ENCODE measurements at places on chromosomes 7 and 10.

GRCh38 chr10:34710391-34710751, 104.7 kb downstream of the PARD3 start:
- DNase-seq = no peak

GRCh38 chr7:2282185-2282751, 32.0 kb downstream of the SNX8 start:
- DNase-seq = no peak

- no peak for DNase-seq
Observed at GRCh38 chr7:99308461-99309074, 17.1 kb upstream of the ARPC1A start.

DNA sequence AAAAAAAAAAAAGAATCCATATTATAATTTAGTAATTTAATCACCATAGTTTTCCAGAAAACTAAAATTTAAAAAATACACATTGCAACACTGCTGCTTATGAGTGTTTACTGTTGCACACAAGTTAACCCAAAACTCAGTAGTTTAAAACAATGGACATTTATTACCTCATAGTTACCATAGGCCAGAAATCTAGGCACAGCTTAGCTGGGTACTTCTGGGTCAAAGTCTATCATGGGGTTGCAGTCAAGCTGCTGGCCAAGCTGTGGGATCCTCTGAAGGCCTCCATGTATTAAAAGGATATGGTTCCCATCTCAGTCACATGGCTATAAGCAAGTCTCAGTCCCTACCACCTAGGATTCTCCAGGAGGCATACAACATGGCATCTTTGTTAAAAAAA, 83.6 kb downstream of the ZFAND4 start:
- no peak for DNase-seq

GRCh38 chr10:96493871-96494525, 19.7 kb downstream of the TLL2 start:
- no peak for DNase-seq

GRCh38 chr7:48551652-48552051, 372.7 kb upstream of the CDC14C start:
- no peak for DNase-seq

DNA sequence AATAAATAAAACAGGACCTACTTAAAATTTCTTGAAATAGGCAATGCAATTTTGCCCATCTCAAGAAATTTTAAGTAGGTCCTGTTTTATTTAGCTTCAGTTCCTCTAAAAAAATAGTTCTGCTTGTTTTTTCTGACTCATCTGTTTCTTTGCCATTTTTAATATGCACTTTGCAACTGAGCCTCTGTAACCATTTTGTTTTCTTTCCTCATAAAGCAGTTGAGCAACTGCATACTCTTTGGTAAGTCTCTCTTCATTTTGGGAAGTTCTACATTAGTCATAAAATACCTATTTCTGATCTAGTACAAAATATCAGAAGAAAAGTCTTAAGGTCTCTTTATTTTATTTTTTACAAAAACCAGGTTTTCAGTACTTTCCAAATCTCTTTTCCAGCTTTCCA, 18.0 kb downstream of the TAS2R40 start:
- no peak for DNase-seq

- peak; percentile 40 for DNase-seq
Observed at GRCh38 chr10:75432763-75433162, 1.3 kb downstream of the LRMDA start.

GRCh38 chr10:77522268-77522809, 115.3 kb downstream of the KCNMA1 start:
- no peak for DNase-seq

DNA sequence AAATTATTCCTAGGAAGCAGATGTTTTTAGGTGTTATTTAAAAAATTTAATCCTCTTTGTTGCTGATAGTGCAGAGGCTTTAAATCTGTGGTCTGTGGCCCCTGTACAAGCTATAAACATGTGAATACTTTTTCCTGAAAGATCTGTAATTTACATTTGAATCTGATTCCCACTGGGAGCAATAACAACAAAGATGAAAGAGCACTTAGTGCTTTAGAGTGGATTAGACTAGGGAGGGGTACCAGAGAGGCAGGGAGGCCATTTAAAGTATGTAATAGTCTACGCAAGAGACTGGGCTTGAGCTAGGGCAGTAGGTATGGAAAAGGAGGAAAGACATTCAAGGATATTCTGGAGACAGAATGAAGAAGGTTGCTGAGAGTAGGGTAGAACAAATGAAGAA, 19.1 kb downstream of the BTRC start:
- DNase-seq = no peak

DNA sequence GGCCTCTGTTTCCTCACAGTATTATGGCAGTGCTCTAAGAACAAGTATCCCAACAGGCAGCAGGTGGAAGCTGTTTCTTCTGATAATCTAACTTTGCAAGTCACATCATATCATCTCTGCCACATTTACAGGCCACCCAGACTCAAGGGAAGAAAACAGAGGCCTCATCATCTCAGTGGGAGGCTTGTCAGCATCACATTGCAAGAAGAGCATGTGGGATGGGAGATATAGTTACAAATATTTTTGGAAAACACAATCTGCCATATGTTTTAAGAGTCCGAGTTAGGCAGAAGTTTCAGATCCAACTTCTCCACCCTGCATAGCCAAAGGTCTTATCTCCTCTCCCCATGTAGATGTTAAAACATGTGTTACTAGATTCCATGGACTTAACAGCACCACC, 130.4 kb upstream of the PDE1C start:
- no peak for DNase-seq

- DNase-seq = no peak
Observed at GRCh38 chr7:7773334-7774309, 55.2 kb upstream of the RPA3 start.

DNA sequence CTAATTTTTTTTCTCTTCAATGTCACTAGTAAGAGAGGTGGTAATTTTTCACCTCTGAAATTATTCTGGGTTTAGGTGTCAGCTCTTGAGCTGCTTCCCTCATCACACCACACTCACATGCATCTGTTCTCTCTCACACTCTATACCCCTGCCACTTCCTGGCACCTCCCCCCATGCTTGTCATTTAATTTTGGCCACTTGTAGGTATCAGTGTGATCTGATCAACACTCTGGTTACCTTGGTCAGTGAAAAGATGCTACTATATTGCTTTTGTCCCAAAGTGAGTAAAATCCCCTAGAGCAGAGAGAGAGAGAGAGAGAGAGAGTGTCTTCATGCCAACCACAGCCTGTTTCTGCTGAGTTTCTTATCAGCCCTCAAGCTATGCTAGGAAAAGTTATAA, 42.5 kb downstream of the STK17A start:
- no peak for DNase-seq

DNA sequence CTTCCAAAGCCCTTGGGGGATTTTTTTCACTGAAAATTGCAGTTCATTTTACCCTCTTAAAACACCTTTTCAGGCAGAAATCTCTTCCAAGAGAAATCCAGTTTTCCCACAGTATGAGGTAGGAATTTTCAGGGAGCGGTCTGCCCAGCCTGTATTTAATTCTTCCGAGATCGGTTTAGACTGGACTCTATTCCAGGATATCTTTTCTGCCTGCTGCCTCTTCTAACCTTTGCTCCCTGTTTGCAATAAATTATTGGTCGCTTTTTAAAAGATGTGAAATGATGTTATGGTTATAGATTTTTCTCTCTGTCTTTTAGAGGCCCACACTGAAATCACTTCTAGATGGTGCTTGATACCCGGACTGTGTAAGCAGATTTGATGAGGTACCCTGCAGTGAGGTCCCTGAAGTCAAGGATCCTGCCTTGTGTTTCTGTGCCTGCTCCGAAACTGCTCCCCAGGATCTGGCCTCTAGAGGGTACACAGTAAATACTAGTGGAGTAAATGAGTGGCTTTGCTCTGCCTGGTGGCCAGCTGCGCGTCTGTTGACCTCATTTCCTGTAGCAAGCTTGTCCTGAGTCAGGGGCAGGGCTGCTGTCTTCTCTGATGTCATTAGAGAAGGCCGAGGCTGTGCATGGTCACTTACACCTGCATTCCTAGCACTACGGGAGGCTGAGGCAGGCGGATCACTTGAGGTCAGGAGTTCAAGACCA, 191.6 kb downstream of the FANK1 start:
- DNase-seq = no peak

DNA sequence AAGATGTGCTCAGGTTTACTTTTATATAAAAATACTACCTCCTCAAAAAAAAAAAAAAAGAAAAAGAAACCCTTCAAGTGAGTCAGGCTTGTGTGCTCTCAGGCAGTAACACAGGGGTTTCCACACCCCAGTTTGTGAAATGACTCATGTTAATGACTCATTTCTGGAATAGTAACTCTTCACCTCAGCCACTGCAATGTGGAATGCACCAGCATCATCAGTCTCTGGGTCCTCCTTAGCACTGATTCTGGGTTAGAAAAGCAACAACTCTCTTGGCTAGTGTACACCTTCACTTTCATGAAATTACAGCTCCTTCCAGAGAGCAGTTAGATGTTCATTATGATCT, 110.6 kb downstream of the EMX2 start:
- DNase-seq = no peak
